Glutamatergic neuron (in vitro differentiated cells): ENCODE measurements at places on chromosomes 3 and 15. TPM values are rescaled to one million over a fixed set of nuclear protein-coding genes. Genes with fewer than 3 reads are reported as not detected.

EPB42 gene
- not detected for total RNA-seq

IQCB1 gene
- total RNA-seq, result 8.5 TPM

SLC27A2 gene
- not detected for total RNA-seq

SLC2A2 gene
- not detected for total RNA-seq

DNA sequence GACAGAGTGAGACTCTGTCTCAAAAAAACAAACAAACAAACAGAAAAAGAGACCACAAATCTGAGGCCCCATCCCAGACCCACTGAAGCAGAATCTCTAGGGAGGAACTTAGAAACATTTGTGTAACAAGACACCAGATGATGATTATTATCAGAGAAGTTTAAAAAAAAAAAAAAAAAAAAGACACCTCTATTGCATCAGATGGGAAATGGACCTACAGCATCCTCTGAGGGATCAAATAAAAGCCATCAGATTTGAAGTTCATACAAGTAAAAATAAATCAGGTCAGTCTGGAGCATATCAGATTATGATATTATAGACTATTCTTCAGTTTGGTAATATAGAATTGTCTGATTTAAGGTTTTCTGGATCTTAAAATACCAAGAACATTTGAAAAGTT, 21.9 kb upstream of the LIPC start:
- DNase-seq, result no peak

DNA sequence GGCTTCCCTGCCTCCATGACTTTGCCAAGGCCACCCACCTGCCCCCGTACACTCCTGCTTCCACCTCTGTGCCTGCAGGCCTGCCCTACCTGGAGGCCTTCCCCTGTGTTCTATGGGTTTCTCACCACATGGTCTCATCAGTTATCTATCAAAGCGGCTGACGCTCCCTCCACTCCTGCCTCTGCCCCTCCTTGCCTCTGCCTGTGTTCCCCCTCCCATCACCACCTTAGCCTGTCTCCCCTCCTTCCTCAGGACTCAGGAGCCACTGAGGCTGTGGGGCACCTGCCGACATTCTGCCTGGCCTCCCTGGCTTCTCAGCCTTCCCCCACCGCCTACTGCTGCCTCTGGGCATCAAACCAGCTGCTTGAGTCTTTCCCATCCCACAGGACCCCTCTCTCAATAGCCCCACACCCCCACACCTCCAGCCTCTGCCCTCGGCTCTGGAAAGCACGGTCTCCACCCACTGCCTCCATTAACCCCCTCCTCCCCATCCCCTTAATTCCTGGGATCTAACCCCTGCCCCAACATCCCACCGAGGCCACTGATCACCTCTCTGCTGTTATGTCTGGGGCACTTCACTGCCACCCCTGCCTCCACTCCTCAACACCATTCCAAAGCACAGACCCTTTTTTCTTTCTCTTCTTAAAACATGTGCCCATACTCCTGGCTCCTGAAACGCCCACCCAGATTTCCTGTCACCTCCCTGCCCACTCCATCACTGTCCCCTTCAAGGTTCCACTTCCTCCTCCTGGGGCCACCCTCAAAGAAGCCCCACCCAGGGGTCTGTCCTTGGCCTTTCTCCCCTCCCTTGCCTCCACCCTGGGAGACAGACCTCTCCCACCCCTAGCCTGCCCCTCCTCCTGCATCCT, 24.4 kb upstream of the CYP11A1 start:
- DNase-seq, result no peak

DNA sequence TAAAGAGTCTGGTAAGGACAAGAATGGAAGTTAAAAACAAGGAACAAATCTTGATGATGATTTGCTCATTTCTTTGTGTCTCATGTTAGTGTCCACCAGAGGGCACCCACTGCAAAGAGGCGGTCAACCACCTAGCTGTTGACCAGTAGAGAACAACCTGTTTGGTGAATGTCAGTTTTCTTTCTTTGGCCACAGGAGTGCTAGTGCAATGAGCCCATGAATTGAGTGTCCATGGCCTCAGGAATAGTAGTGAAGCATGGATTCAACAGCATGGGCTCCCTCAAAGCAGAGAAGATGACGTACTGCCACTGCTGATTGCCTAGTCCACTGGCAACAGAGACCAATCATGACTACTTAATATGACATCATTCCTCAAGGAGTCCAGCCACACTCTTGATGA, 10.7 kb upstream of the CNTN6 start:
- peak; percentile 62 for DNase-seq

- DNase-seq, result peak; percentile 77
Measured at GRCh38 chr3:171829841-171830517, 13.2 kb upstream of the TMEM212 start.

DNA sequence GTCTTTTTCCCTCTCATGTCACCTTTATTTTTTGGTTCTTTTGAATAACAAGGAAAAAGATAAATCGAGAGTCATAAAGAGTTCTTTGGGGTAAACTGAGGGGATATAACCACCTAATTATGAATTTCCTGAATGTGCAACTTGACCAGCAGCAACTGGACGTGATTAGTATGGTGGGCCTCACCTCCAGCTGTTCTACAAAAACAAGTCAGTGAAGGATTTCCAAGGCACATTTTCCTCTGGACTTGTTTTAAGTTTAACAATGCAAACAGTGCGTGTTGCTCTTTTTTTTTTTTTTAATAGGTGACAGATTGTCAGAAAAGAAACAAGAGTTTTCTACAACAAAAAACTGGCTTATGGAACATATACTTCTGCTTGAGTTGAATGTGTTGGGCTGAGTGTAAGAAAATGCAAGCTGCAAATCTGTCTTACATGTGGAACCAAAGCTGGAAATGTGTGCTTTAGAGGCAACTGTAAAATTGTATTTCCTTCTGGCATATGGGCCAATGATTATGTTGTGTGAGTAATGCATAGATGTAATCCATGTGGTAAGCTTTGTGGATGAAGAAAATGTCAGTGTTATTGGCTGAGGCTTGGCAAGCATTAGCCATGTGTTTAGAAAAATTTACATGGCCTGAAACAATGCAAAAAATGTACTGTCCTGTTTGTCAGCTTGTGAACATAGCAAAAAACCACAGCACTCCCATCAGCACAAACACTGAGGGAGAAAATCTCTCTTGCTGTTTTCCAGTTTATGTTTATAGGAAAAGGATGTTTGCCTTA, 44.5 kb upstream of the FNDC3B start:
- DNase-seq, result no peak

- no peak for DNase-seq
Measured at GRCh38 chr15:80034629-80035028, 24.8 kb upstream of the ZFAND6 start.
